ENCODE measurements at places on chromosomes 5 and 9.
A peak's percentile ranks its signal among the peaks of the same experiment; 100 is the strongest.

DNA sequence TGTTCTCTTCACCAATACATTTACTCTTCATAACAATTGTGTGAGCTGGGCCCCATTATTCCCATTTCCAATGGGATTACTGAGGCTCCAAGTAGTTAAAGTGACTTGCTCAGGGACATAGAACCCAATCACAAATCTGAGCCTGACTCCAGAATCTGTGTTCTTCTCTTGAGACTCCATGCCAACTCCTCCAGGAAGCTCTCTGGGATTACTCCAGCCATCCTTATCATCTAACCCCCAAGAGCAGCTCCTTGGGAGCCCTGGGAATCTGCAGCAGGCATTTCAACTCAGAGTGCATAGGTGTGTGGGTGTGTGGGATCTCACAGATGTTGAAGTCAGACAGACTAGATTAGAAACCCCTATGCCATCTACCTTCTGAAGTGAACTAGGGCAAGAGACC, 131.4 kb upstream of the BOD1 start:
- no peak for DNase-seq

GRCh38 chr5:37984300-37984699, 144.5 kb upstream of the GDNF start:
- no peak for DNase-seq

DNA sequence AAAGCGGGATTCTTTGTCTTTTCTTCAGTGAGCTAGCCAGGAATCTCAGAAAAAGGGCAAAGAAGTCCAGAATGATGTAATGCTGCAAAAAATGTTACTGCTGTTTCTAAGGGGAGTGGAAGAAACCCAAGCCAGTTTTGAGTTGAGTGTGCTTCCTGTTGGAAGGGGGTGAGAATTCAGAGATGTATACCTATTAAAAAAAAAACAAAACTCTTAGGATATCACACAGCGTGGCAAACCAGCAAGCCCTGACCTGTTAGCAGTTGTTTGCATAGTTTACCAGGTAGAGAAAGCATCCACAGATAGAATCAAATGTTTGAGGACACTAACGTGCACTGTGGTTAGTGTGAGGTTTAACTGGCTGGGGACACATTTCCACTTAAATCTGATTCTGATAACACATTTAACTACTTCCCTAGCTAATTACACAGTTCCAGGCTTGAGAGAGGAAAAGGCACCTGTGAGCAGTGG, 11.4 kb downstream of the BASP1 start:
- DNase-seq, result peak; percentile 29

DNA sequence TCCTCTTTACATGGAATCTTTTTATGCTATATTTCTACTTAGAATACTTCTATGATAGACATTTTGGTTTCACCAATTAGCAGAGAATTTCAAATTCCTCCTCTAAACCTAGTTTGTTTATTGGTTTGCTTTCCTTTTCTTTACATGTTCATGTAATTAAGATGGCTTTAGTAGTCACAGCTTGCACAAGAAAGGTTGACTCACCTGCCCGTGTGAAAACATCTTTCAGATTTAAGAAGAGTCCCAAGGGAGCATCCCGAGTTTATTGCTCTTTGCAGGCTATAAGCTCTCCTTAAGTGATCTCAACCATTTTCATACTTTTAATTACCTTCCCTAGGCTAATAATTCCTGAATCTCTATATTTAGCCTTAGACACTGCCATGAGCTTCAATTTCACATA, 28.9 kb downstream of the TYRP1 start:
- DNase-seq, result no peak

DNA sequence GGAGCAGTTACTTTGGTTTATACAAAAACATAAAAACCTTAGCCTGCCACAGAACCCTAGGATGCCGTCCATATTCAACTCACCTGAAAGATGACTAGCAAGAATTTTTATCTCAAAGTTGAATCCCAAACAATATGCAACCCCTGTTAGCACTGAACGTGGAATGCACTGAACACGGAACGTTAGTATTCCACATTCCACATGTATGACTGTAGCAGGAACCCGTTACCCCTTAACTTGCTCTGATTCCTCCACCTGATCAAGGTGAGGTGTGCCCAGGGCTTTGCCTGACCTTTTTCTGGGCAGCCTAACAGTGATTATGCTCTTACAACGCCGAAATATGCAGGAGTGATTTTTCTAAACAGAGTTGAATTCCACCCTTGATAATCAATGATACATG, 43.7 kb downstream of the AK8 start:
- no peak for DNase-seq

DNA sequence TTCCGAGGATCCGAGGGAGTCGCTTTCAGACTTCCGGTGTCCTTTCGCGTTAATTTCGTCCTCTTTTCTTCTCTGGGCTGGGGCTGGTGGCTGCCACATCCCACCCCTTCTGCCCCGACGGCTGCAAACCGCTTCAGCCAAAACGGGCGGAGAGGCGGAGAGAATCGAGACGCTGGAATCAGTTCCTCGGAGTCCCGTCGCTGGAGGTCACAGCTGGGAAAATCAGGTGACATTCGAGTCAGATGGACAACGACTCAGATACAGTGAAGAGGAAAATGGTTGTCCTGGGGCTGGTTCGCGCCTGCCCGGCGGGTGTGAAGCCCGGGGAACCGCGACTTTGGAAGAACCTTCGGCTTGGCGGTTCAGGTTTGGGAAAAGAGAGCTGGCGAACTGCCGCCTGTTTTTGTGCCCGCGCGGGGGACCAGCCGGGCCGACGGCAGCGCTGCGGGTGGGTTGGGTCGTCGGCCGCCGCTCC, 8.9 kb upstream of the NKX2-5 start:
- DNase-seq, result no peak

GRCh38 chr5:176769911-176770310, 40.4 kb upstream of the UNC5A start:
- no peak for DNase-seq

- no peak for DNase-seq
Observed at GRCh38 chr5:36111238-36111637, 40.4 kb downstream of the LMBRD2 start.

GRCh38 chr5:142925795-142926194, 155.6 kb downstream of the ARHGAP26 start:
- DNase-seq, result peak; percentile 53

DNA sequence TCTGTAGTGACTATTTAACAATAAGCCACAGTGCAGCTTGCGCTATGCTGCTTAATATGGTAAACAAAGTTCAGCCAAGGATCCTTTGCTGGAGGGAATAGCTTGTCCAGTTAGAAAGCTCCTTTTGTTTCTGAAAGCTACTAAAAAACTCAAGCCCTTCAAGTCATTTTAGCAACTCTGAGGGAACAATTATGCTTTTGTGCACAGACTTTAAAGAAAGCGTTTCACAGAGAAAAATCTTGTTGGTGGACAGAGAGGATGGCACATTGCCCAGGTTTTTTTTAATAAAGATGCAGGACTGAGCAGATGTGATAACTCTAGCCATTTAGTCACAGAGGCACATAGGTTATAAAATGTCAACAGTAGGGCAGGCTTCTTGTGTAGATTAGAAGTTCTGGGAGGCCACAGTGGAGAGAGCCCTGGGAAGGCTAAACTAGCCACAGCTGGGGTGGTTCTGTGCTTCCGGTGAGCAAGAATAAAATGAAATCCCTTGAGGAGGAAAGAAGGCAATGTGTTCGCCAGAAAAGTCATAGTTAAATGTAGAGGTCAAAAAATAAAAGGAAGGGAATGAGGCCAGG, 63.4 kb downstream of the ALDH7A1 start:
- no peak for DNase-seq

DNA sequence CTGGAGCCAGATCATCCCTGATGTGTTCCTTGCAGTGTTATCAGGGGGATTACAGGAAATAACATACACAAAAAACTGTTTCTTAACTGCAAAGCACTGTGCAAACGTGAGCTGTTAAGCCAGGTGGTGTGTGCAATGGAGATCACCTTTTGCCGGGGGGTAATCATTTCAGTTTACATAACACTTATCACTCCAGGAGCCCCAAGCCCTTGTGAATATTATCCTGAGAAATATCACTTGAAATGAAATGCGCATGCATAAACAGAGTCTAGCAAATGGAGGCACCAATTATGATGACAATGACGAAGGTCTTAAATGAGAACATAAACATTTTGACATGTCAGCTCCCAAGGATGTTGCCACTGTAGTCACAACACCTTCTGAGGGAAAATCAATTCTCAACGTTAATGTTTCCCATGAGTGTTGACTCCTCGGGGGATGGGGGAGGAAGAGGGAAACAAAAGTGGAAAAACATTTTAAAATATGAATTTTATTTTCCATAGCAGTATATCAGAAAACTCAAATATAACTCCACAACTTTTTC, 54.5 kb upstream of the RAD23B start:
- no peak for DNase-seq

GRCh38 chr5:44714871-44715561, 93.7 kb upstream of the MRPS30 start:
- DNase-seq, result no peak

DNA sequence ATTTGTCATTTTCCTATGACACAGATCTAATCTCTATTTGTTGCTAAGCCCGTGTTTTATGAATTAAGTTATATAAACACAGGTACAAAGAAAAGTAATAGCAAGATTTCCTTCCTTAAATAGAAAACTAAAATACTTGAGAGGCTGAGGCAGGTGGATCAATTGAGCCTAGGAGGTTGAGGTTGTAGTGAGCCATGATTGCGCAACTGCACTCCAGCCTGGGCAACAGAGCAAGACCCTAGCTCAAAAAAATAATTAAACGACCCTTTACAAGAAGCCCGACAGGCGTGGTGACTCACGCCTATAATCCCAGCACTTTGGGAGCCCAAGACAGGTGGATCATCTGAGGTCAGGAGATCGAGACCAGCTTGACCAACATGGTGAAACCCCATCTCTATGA, 36.8 kb downstream of the FAM169A start:
- no peak for DNase-seq

DNA sequence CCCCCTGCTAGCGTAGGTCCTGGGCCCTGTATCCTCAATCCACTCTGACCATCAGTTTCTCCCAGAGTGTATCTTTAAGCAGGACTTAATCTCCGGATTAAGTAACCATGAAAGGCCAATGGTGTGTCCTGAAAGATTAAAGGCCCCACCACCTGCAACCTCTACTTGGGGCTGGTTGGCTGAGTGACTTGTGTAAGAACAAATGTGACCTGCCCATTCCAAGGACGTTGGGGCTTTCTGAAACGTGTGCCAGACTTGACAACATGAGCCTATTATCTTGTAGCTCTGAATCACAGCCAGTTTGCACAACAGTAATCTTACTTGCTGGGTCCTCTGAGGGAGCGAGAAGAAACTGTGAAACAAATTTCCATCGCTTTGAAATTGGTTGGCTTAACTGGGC, 3.1 kb upstream of the PRELID2 start:
- no peak for DNase-seq

DNA sequence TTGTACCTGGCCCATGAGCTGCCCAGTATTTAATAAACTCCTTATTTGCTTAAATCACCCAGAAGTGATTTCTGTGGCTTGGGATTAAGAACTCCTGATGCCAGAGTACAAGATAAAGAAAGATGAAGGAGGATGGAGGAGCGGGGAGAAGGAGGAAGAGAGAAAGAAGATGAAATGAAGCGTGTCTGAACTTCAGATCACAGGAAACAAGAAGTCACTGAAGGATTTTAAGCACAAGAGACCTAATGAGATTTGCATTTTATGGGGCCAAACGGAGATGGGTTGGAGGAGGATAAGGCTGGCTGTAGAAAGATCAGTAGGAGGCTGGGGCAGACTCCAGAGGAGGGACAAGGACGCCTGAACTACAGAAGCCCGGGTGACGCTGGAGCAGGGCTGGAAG, 3.1 kb downstream of the EIF4E1B start:
- DNase-seq, result no peak
